NCI-H1930 (cell line): ENCODE measurements at places on chromosomes 1 and 21.

DNA sequence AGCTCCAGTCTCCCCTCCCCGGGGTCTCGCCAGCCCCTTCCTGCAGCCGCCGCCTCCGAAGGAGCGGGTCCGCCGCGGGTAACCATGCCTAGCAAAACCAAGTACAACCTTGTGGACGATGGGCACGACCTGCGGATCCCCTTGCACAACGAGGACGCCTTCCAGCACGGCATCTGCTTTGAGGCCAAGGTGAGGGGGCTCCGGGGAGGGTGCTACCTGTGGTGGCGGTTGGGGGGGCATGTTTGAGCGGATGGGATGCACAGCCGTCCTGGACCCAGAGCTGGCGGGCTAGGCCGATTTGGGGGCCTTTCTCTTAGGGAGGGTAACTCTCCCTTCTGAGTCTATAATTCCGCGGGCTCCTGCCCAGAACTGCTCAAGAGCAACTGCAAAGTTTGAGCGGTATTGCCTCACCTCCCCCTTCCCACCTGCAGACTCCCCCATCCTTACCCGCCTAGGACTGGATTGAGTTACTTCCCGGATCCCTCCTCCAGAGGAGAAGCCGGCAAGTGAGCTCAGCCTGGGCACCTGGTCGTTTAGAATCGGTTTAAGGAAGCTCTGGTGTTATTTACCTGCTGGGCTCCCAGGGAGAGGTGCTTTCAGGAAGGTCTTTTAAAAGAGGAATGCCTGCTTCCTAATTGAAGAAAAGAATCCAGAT lies 730 bp downstream of the NOS1AP start:
- no peak for DNase-seq

- DNase-seq: no peak
Measured at GRCh38 chr1:14974361-14974760, 179.2 kb upstream of the TMEM51 start.

DNA sequence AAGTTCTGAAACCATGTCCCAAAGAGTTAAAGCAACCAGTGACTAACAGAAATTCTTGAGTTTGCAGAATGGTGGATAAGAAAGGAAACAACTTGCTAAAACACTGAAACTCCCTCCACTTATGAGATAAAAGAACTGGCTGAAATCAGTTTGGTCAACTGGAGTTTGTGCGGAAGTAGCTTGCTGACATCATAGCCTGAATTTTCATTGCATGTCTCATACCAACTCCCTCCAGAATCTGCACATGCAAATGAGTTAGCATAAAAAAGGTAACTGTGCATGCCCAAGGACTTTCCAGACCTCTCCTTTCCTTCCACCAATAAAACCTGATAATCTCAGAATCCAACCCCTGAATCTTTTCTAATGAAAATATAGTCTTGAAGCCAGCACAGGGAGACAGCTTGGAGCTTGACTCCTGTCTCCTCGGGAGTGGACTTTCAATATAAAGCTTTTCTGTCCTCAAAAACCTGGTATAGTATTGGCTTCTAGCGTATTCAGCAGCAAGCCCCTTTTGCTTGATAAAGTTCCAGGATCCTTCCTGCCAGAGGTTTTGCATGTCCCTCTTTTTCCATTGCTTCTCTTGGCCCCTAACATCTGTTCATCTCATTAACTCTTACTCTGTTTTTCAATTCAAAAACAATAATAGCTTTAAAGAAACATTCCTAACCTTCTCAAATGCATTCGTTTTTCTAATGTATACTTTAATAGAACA lies 785.8 kb upstream of the ADGRL4 start:
- DNase-seq: no peak

DNA sequence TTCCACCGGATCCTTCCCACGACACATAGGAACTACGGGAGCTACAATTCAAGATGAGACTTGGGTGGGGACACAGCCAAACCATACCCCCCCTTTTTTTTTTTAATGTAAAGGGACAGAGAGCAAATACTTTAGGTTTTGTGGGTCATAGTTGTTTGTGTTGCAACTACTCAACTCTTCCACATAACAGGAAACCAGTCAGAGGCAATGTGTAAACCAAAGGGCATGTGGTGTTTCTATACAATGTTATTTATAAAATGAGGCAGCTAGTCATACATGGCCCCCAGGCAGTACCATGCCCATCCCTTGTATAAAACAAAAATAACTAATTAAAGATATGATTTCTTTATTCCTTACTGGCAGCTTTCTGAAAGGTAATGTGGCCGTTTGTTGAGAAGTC lies 845.4 kb upstream of the ADAMTS5 start:
- no peak for DNase-seq
